CD4-positive, alpha-beta memory T cell (primary cell): ENCODE measurements at places on chromosomes 2 and 18. TPM values are rescaled to one million over a fixed set of nuclear protein-coding genes. Genes with fewer than 3 reads are reported as not detected.

GRCh38 chr2:88600038-88600465 lies 27.2 kb downstream of the EIF2AK3 start:
- peaks cover 16% of the 10 kb centered on the region for H3K4me1 ChIP-seq
- no peak overlapping the region for H3K4me3 ChIP-seq
- no peaks in the 10 kb centered on the region for H3K36me3 ChIP-seq
- peak overlapping the region; percentile 33 for H3K27ac ChIP-seq

- no peaks in the 10 kb centered on the region for H3K4me1 ChIP-seq
- no peak overlapping the region for H3K27ac ChIP-seq
- no peaks in the 10 kb centered on the region for H3K36me3 ChIP-seq
- H3K4me3 ChIP-seq: no peak overlapping the region
- no peak for DNase-seq
- no peaks in the 10 kb centered on the region for H3K27me3 ChIP-seq
Observed at GRCh38 chr18:75779450-75779849, 351.9 kb upstream of the SMIM21 start.

DNA sequence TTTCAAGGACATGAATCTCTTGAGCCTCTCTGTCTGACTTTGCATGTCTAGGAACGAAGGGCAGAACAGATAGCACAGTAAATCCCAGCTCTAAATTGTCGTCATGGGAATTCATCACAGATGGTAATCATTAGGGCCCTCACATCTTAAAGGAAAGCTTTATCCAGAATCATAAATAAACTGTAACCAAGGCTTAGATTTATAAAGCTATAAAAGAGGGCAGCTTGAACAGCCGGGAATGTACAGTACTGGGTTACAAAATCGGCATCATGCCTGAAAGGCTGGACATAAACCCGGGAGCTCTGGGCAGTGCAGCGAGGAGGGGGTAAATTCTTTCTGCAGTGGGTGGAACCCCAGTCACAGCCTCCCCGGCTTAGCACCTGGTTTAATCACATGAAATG lies 144.4 kb downstream of the GFPT1 start:
- no peak for DNase-seq
- no peak overlapping the region for H3K27ac ChIP-seq
- H3K4me3 ChIP-seq: no peak overlapping the region
- no peaks in the 10 kb centered on the region for H3K36me3 ChIP-seq

DNA sequence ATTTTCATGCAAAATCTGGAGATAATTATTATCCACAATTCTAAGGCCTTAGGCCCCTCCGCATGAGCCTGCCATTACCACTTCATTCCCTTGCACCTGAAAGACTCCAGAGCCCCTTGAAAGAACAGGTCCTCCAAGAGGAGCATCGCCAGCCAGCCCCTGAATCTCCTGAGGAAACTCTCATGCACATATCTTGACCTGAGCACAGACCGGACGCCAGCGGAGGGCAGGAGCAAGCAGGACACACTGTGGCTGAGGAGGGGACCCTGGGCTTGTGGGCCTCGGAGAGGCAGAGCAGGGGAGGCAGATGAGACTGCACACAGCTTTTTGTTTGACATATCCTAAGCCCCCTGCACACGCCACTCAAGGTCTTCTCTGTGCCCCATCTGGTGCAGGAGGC lies 13.6 kb upstream of the ADNP2 start:
- H3K27me3 ChIP-seq: peaks cover 3% of the 10 kb centered on the region
- DNase-seq: no peak
- H3K4me1 ChIP-seq: no peaks in the 10 kb centered on the region
- no peak overlapping the region for H3K4me3 ChIP-seq

- H3K27ac ChIP-seq: no peak overlapping the region
- no peak for DNase-seq
- no peaks in the 10 kb centered on the region for H3K36me3 ChIP-seq
- no peak overlapping the region for H3K4me3 ChIP-seq
- H3K4me1 ChIP-seq: no peaks in the 10 kb centered on the region
Observed at GRCh38 chr2:217953531-217953932, 49.3 kb downstream of the TNS1 start.

GRCh38 chr2:184371641-184372040 lies 226.7 kb upstream of the ZNF804A start:
- no peak overlapping the region for H3K27ac ChIP-seq
- no peaks in the 10 kb centered on the region for H3K27me3 ChIP-seq
- H3K4me1 ChIP-seq: no peaks in the 10 kb centered on the region
- H3K4me3 ChIP-seq: no peak overlapping the region

- H3K4me1 ChIP-seq: peaks cover 53% of the 10 kb centered on the region
- no peak overlapping the region for H3K27ac ChIP-seq
- no peaks in the 10 kb centered on the region for H3K27me3 ChIP-seq
Observed at GRCh38 chr2:6926071-6926732, 9.0 kb downstream of the RNF144A start.

GRCh38 chr2:143764261-143764660 lies 635.0 kb downstream of the ARHGAP15 start:
- no peak overlapping the region for H3K27ac ChIP-seq
- H3K4me3 ChIP-seq: no peak overlapping the region
- H3K36me3 ChIP-seq: peaks cover 14% of the 10 kb centered on the region
- H3K4me1 ChIP-seq: no peaks in the 10 kb centered on the region
- DNase-seq: no peak

DNA sequence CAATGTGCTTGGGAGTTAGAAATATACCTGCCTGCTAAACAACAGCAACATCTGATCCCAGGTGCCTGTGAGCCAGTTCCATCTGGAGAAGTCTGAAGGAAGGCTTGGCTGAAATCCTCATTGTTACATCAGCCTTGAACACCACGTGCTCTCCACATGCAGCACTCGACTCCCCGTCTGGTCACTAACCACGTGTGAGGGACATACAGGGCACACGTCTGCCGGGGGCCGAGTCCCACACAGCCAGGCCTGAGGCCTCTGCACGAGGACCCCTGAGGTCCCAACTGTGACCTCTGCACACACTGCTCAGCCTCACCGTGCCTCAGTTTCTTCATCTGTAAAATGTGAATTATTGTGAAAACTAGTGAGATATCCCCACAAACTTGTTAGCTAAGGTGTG lies 236.5 kb upstream of the SALL3 start:
- no peaks in the 10 kb centered on the region for H3K27me3 ChIP-seq
- no peaks in the 10 kb centered on the region for H3K36me3 ChIP-seq
- DNase-seq: no peak
- no peak overlapping the region for H3K27ac ChIP-seq
- no peak overlapping the region for H3K4me3 ChIP-seq
- no peaks in the 10 kb centered on the region for H3K4me1 ChIP-seq

- H3K4me1 ChIP-seq: peaks cover 23% of the 10 kb centered on the region
- H3K36me3 ChIP-seq: no peaks in the 10 kb centered on the region
- no peak for DNase-seq
- H3K27ac ChIP-seq: no peak overlapping the region
- no peaks in the 10 kb centered on the region for H3K27me3 ChIP-seq
Observed at GRCh38 chr2:97997784-97998392, 2.1 kb upstream of the TMEM131 start.

The PLA2R1 gene
- total RNA-seq: not detected

The NDC80 gene
- total RNA-seq: 3.8 TPM

The KCNIP3 gene
- not detected for total RNA-seq

The TYW5 gene
- total RNA-seq: 11.0 TPM

The REG3G gene
- total RNA-seq: not detected

The MC2R gene
- not detected for total RNA-seq

The SERPINB12 gene
- total RNA-seq: not detected

The TTC21B gene
- 30.4 TPM for total RNA-seq
